ENCODE measurements at places on chromosomes 5 and 9.
A peak's percentile ranks its signal among the peaks of the same experiment; 100 is the strongest.

DNA sequence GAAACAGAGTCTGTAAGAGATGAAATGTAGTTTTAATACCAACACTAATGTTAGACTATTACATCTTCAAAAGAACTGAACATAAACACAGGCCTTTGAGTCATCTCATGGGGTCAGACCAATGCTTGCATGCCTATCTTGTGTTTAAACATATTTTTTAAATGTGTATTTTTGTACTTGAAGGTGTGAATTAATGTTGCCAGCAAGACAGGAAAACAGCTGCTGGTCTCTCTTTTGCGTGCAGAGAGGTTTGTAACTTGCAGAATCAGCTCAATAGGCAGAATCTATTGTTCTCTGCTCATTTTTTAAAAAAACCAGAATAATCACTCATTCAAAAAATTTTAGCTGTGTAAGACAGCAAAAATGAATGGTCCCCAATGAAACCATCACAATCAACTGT is 180.2 kb downstream of the ALDH1A1 start:
- no peak for DNase-seq

DNA sequence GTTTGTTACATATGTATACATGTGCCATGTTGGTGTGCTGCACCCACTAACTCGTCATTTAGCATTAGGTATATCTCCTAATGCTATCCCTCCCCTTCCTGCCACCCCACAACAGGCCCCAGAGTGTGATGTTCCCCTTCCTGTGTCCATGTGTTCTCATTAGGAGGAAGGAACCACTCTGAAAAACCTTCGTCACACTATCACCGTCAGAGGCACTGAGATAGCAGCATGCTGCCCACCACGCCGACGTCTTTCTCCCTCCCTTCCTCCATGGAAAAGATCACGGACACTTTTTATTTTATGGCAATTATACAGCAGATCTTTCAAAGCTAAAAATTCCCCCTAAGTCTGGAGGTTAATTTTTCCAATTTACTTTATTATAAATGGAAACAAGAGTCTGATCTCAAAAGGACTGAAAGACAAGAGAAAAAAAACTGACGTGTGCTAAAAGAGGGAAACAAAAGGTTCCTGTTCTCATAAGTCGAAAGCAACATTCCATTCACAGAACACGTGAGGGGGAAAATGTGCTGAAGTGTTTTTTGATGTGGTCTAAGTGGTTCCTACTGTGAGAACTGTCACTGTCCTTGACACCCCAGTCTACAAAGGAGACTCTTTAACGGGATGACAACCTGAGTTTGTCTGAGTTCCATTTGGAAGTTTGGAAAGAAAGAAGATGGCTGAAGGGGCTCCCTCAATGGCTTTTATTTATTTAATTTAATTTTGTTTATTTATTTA is 339.7 kb upstream of the IRX2 start:
- DNase-seq: no peak

GRCh38 chr9:110133608-110134210 is 74.2 kb downstream of the C9orf152 start:
- peak; percentile 25 for DNase-seq

- DNase-seq: peak; percentile 8
Measured at GRCh38 chr5:1737790-1738405, 61.7 kb downstream of the MRPL36 start.

GRCh38 chr5:83092619-83093018 is 15.3 kb downstream of the XRCC4 start:
- no peak for DNase-seq

- DNase-seq: peak; percentile 100
Measured at GRCh38 chr5:147483961-147484707, 25.7 kb downstream of the DPYSL3 start.

- no peak for DNase-seq
Measured at GRCh38 chr5:170145462-170145861, 39.8 kb downstream of the FOXI1 start.

DNA sequence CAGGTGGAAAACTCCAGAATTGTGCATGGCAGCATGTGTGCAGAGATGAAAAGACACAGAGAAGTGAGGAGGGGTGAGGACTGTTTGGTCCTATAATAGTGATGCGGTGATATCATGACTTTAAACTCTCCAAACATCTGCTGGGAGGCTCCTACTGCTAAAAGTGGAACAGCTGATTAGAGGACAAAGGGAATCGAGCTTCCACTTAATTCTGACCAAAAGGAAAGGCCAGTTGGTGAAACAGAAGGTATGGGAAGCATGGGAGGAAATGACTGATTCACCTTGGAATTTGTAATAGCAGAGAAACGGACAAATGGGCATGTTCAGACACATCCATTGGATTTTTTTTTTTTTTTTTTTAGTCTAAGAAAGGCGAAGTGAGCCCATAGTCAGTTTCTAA is 67.5 kb upstream of the MAMDC2 start:
- DNase-seq: peak; percentile 94

- no peak for DNase-seq
Measured at GRCh38 chr5:153905219-153905618, 133.5 kb downstream of the FAM114A2 start.

GRCh38 chr5:52703321-52703720 is 84.4 kb upstream of the ITGA1 start:
- no peak for DNase-seq

DNA sequence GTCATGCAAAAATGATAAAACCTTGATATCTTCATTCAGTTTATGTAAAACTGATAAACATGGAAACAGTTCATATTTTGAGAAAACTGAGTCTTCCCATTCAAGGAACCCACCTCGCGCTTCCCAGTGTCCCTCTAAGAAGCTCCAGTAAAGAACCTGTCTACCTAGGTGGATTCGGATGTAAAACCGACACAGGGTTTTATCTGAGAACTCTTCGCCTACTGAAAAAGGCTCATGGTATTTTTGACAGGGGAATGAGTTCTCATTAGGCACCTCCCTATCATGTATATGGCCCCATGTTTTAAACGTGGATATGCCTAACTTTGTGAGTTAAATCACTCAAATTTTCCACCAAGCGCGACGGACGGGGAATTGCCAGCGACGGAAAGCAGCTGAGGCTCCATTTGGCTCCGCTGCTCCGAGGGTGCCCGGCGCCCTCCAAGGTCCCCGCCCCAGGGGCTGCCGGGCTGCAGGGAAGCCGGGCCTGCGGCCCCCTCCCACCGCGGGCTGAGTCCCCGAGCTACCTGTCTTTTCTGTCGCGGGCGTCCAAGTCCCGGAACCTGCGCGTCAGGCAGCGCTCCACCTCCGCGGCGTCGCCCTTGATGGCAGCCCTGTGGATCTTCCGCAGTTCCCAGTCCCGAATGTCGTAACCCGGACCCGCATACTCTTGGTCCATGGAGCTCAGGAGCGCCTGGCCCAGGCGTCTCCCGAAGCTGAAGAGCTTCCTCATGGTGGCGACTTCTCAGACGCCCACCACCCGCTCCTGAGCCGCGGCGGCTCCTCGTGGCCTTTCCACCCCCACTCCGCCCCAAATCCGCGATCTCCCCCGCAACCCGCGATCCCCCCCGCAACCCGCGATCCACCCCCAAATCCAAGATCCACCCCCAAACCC is 594 bp downstream of the ANKRD18A start:
- DNase-seq: no peak

DNA sequence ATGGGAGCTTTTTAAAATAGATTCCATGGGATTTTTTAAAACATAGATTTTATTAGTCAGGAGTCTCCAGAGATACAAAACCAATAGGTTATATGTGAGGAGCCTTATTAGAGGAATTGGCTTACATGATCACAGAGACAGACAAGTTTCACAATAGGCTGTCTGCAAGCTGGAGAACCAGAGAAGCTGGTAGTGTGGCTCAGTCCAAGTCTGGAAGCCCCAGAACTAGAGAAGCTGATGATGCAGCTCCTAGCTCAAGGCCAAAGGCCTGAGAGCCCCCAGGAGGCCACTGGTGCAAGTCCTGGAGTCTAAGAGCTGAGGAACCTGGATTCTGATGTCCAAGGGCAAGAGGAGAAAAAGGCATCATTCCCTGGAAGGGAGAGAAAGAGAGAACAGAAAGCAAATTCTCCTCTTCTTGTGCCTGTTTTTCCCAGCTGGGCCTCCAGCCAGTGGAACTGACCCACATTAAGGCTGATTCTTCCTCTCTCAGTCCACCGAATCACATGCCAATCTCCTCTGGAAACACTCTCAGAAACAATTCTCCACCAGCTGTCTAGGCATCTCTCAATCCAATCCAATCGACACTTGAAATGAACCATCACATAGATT is 59.3 kb downstream of the AHRR start:
- DNase-seq: peak; percentile 76

DNA sequence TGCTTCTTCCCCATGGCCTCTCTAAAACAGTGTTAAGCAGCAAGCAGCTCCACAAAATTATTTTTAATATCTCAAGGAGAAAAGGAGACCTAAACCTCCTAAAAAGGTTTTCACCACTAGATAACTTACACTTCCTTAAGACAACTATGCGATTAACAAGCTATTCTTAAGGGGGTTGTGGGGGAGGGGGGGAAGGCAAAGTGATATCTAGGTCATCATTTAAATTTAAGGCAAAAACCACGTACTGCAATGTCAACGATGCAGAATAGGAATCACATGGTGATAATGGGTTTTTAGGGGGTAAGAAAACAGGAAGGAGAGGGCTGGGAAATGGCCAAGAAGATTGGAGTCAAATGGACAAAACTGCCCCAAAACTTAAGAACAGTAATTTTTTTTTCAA is 32.6 kb downstream of the CSNK1A1 start:
- no peak for DNase-seq

GRCh38 chr9:99787556-99787955 is 34.1 kb upstream of the NR4A3 start:
- DNase-seq: no peak

- no peak for DNase-seq
Measured at GRCh38 chr5:175457466-175457865, 13.5 kb upstream of the DRD1 start.

- DNase-seq: no peak
Measured at GRCh38 chr5:127951791-127952190, 131.8 kb upstream of the SLC12A2 start.

- DNase-seq: peak; percentile 23
Measured at GRCh38 chr9:2740616-2741015, 23.3 kb downstream of the KCNV2 start.

DNA sequence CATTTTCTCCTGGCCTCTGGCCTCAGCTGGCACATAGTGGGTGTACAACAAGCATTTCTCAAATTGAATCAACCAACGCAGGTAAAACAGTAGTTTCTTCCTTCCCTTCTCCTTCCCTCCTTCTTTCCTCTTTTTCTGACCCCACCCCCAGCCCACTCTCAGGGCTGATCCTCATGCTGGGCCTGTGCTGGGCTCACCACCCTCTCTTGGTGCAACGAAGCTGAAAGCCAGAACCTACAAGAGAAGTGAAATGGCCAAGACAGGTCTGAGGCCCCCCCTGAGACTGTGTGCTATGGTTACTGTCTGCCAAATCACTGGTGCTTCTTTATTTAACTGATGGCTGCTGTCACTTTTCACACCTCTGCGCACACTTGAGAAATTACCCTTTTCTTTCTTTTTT is 53.0 kb upstream of the BOD1 start:
- DNase-seq: no peak

DNA sequence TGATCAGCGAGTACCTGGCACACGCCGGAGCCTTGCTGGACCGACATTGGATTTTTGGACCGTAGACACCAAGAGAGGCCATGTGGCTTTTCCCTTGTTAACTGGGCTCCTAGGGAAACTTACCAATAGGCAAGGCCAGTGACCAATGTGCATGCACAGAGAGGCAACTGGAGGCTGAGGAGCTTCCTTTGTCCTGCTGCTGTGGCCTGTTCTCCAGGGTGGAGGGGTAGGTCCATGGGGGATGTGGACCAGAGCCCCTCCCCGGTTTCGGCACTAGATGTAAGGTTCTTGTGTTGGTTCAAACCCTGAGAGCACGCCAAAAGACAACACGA is 34.8 kb upstream of the ANXA2R start:
- DNase-seq: no peak

- DNase-seq: no peak
Measured at GRCh38 chr5:170832241-170832640, 29.6 kb upstream of the RANBP17 start.

DNA sequence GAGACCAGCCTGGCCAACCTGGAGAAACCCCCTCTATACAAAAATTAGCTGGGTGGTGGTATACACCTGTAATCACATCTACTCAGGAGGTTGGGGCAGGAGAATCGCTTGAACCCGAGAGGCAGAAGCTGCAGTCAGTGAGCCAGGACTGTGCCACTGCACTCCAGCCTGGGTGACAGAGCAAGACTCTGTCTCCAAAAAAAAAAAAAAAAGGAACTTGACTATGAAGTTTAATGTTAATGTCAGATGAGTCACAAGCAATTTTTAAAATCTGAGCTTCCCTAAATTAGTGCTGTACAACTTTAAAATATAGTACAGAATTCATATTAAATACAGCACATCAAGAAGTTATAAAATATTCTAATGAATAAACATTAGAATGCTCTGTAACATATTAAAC is 1.5 kb downstream of the MEIKIN start:
- DNase-seq: no peak

- DNase-seq: no peak
Measured at GRCh38 chr5:165837286-165837685, 2331.9 kb downstream of the MAT2B start.

DNA sequence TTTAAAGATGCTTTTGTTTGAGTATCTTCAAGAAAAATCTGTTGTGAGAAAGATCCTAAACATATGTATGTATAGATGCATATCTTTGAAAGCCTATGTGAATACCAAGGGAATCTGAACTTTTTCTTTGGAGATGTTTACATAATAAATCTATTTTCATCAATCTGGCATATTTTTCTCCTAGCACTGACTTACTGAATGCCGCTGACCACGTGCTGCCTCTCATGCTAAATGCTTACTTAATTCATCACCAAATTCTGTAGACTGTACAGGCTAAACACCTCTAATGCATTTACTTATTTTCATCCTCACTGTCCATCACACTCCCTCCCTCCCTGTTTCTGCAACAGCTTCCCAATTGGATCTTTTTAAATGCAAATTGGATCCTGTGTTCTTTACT is 566.2 kb upstream of the WWC1 start:
- DNase-seq: no peak

GRCh38 chr5:150671509-150672236 is 10.6 kb downstream of the MYOZ3 start:
- DNase-seq: no peak

DNA sequence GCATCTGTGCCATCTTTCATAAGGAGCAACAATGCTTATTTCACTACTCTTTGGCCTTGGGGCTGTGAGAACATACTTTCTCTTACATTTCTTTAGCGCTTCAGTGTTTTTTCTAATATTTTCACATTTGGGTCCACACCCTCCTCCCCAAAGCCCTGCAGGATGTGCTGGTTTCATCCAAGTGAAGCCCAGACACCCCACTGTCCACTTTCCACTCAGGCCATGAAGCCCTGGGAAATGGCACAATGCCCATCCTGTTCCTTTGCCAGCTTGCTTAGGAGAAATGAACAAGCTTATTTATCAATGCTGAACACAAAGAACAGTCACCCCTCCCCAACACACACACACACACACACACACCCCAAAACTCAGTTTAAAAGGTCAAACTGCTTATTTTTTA is 17.3 kb upstream of the TMOD1 start:
- DNase-seq: no peak

DNA sequence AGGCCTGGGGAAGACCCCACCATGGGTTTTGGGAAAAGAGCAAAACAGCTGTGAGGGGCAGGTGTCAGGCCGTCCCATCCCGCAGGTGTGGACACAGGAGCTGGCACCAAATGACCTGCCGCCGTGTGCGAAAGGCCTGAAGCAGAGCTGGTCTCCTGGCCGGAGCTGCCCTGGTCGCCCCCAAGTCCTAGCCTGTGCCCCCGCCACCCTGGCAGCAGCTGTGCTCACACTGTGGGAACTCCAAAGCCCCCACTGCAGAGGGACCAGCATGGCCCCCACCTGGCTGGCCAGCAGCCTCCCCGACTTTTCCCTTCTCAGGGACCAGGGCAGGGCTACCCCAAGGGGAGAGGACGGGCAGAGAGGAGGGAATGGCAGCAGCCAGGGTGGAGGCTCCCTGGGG is 88.4 kb downstream of the KCNT1 start:
- no peak for DNase-seq
